ENCODE measurements at places on chromosomes 11 and 22.
A peak's percentile ranks its signal among the peaks of the same experiment; 100 is the strongest.

DNA sequence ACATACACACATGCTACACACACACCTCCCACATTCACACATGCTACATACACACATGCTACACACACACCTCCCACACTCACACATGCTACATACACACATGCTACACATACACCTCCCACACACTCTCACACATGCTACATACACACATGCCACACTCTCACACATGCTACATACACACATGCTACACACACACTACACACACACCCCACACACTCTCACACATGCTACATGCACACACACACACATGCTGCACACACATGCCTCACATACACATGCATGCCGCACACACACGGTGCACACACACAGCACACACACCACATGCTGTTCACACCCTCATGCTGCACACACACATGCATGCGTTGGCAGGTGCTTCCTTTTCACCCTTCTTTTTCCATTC lies 495.4 kb downstream of the NTM start:
- no peak for ATAC-seq

DNA sequence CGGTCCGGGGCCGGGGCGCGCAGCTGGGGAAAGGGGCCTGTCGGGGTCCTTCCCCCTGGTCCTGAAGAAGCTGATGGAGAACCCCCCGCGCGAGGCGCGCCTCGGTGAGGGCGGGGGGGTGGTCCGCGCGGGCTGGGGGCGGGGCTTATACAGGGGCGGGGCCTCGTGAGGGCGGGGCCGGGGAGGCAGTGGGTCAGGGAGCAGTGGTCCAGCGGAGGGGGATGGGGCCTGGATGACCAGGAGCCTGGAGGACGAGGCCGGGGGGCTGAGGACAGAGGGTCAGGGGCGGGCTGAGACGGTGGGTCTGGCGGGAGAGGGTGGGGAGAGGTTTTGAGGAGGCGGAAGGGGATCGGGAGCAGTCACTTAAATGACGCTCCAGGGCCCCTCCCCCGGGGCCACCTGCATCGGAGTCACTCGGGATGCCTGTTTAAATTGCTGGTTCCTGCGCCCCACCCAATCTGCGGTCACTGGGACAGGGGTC lies 396 bp downstream of the TEF start:
- ATAC-seq: peak; percentile 40

GRCh38 chr22:25062386-25063085 lies 110.0 kb downstream of the KIAA1671 start:
- ATAC-seq: no peak

GRCh38 chr11:134417871-134418840 lies 6.1 kb upstream of the B3GAT1 start:
- no peak for ATAC-seq

GRCh38 chr11:13354335-13354734 lies 76.7 kb downstream of the BMAL1 start:
- no peak for ATAC-seq

DNA sequence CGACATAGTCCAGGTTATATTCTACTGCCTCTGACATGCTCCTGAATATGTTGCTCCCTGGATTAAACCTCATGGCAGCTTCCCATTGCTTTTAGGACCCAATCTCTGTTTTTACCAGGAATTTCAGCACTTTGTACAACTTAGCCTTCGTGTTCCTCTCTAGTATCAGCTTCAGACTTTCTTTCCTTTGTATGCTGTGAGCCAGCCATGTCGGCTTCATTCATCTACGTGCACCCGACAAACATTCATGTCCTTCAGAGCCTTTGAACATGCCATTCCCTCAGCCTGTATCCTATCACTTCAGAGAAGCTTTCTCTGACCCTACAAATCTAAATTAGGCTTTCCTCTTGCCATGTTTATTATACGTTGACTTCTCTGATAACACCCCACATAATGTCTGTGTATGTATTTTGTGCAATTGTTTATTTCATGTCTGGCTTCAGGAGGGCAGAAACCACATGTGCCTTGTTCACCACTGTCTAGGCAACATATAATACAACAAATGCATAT lies 743.4 kb downstream of the OPCML start:
- no peak for ATAC-seq

GRCh38 chr11:119029340-119030028 lies 1.2 kb downstream of the SLC37A4 start:
- no peak for ATAC-seq

GRCh38 chr22:44352378-44353035 lies 39.8 kb upstream of the SHISAL1 start:
- no peak for ATAC-seq

DNA sequence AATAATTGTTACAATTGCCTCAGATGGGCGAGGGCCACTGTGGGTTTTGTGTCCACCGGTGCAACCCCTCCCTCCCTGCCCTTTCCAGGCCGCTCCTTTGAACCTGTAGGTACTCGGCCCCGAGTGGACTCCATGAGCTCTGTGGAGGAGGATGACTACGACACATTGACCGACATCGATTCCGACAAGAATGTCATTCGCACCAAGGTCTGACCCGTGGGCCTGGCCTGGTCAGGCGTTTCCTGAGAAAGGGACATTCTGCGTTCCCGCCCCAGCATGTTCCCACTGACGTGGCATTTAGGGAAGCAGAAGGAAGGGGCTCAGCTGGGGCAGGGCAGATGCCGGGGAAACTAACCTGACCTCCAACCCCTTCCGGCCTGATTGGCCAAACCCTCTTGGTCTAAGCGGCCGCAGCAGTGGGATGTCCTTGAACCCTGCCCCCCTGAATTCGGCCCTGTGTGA lies 10.1 kb downstream of the SIDT2 start:
- ATAC-seq: peak; percentile 49

DNA sequence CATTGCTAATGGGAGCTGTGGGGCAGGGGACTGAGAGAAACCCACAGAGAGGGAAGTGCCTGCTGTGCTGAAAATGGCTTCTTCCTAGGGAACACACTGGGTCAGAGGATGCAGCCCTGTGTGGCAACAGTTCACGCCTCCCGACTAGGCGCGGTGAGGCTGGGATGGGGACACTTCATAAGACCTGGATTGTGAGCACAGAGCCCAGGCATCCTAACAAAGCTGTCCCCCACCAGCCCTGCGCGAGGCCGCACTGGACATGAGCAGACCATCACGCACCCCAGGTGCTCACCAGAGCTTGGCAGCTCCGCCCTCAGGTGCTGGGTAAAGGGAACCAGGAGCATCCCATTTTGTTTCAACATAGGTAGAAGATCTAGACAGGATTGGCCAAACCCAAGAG lies 1.8 kb upstream of the KRTAP5-4 start:
- ATAC-seq: no peak

DNA sequence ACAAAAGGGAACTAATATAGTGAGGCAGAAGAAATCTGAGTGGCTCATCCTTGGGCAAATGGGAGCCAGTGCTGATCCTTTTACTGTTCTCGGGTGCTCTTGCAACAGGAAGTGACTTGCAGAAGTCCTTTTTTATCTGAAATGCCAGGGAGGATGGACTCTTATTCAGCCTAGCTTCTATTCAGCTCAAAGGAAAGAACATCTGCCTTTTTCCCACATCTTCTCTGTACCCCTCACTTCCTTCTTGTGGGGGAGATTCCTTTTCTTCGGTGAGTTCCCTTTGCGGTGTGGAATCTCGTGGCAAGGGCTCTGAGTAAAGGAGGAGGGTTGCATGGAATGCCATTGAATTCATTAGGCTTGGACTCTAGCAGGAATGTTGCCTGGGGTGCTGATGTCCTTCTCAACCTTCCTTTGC lies 76.2 kb downstream of the ZBTB16 start:
- ATAC-seq: no peak

GRCh38 chr22:38826801-38827200 lies 17.0 kb downstream of the NPTXR start:
- no peak for ATAC-seq

- no peak for ATAC-seq
Observed at GRCh38 chr22:50622723-50623327, 5.1 kb downstream of the ARSA start.

- ATAC-seq: no peak
Observed at GRCh38 chr11:10287140-10287539, 6.9 kb downstream of the SBF2 start.

- no peak for ATAC-seq
Observed at GRCh38 chr22:25845985-25846745, 104.2 kb downstream of the MYO18B start.

GRCh38 chr11:1702506-1702905 lies 5.5 kb downstream of the KRTAP5-6 start:
- ATAC-seq: no peak

GRCh38 chr11:12092714-12093113 lies 17.7 kb upstream of the MICAL2 start:
- ATAC-seq: no peak

GRCh38 chr22:25824828-25825423 lies 82.9 kb downstream of the MYO18B start:
- no peak for ATAC-seq

All from gastroesophageal sphincter (tissue), 4 donors.